ENCODE measurements at places on chromosomes 4 and X.

DNA sequence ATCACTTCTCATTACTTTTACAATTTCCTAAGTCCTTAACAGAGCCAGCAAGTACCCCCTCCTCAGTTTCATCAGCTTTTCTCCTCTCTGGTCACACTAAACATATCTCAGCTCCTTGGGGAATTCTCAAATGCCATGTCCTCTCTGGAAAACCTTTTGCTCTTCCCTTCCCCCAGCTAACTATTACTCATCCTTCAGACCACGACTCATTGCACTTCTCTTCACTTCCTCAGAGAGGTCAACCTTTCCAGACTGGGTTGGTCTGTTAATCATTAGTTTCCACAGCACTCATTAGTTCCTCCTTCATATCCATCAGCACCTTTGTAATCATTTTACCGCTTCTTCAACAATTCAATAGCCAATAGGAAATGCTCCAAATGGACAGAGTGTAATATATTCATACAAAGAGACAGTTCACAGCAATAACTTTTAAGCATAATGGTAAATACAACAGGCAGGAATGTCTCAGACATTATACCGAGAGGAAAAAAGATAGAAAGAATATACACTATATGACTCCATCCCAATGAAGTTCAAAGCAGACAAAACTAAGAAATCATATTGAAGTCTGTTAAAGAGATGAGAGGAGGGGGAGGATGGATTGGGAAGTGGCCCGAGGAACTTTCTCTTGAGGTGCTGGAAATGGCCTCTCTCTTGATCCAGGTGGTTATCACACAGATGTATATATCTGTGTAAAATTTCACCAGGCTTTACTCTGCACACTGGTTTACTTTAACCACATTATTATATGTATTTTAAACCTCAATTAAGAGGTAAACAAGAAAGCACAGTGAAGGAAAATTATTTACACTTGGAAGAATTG, 39.6 kb downstream of the DDX60L start:
- DNase-seq: no peak

DNA sequence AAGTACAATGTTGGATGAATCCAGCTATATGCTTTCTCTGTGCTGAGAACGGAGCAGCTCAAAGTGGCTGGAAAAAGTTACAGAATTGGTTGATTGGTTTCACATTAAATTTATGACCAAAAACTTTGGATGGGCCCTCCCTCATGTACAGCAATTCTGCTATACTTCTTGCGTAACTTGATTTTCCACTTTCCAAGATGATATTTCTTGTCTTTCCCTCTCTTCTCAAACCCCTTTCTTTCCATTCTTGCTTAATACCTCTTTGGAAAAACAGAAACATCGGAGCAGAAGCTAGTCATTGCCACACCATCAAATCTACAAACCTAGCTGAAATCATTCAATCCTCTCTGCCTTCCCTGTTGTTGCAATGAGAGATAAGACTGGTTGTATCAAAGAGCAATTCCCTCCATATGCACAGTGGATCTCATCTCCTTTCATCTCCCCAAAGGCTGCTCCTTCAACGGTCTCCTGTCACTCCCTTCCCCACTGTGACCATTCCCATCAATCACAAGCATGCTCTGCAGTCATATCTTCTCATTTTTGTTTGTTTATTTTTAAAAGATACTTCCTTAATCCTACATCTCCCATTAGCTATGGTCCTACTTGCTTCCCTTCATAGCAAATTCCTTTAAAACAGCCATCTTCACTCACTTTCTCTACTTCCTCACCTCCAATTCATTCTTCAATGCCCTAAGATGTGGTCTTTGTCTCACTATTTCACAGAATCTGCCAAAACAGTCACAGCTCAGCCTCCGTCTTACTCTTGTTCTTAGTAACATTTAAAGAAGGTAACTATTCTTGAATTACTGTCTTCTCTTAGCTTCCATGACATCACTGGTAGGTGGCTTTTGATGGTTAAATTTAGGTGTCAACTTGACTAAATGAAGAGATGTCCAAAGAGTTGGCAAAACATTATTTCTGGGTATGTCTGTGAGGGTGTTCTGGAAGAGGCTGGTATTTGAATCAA, 145.5 kb downstream of the FAM13A start:
- no peak for DNase-seq

DNA sequence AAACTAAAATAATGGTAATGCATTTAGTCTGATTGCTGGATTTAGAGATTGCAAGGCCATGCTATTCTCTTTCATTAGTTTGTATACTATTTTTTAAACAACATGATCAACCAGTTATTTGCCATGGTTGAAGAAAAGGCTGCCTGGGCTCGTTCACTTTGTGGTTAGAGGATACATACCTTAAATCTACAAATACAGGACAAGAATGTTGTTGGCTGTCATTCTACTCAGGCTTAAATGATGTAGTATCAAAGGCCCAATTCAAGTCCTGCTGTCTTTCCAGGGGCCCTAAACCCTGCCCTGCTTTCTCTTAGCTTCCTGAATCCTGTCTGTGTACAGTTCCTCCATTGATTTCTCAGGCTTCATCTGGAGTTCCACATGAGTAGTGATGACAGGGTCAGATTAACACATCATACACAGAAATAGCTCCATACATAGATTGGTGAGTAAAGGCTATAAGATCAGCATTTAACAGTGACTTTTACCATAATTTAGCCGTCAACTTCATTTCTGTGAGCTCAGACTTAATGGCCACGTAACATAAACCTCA, 114.9 kb upstream of the GPRIN3 start:
- DNase-seq: no peak

- DNase-seq: no peak
These were observed 5.7 kb downstream of the TCEANC start for GRCh38 chrX:13658602-13659001.

GRCh38 chr4:2954358-2955185, 8.6 kb downstream of the NOP14 start:
- DNase-seq: peak; percentile 86

GRCh38 chr4:100189820-100190642, at the start of gene DDIT4L:
TSS of gene DDIT4L (minus strand) at chr4:100190468. CDS start at chr4:100189983, 485 bp downstream.
- DNase-seq: no peak

DNA sequence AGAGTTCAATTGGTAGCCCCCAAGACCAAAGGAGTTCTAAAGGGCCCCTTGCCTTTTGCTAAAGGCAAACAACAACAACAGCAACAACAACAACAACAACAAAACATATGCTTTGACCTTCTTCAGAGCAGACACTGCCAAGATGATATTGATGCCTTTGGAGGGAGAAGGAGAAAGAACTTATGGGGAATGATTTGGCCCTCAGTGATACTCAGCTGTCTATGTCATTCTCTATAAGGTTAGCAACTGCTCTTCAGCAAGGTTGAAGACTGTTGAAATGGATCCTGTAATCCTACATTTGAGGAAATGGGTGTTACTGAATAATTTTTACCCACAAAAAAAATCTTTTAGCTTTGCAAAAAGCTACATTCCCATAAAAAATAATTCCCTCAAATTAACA, 72.5 kb downstream of the PRPS1 start:
- DNase-seq: no peak

DNA sequence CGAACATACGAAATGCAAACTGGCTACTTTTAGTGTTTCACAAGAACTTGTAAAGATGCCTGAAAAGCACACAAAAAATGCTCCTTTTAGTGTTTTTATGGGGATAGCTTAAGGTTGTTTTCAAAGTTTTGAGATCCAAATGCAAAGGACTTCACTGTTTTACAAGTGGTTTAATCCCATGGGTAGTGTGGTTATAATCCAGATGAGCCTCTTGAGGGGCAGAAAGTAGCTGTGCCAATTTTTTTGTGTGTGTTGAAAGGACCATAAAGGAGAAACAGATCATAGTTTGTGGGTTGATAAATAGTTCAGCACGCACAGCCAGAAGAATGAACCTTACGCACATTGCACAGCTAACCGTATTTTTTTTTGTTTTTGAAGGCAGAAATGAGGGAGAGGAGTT, 126.9 kb upstream of the GIMD1 start:
- DNase-seq: no peak

DNA sequence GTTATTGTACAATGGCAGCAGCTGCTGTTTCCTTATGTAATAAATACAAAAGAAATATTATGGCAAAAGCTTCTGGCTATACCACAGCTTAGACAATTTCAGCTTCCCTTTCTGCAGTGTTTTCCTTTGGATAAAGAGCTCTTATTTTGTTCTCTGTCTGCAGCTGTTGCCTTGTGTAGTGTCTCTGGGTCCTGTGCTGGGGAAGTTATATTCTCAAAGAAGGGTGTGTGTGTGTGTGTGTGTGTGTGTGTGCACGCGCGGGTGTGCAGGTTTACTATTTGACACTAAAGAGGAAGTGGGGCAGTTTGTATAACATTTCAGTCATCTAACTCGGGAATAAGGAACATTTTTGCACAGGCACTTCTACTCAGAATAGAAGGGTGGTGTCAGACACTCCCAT, 83.6 kb downstream of the REPS2 start:
- no peak for DNase-seq

DNA sequence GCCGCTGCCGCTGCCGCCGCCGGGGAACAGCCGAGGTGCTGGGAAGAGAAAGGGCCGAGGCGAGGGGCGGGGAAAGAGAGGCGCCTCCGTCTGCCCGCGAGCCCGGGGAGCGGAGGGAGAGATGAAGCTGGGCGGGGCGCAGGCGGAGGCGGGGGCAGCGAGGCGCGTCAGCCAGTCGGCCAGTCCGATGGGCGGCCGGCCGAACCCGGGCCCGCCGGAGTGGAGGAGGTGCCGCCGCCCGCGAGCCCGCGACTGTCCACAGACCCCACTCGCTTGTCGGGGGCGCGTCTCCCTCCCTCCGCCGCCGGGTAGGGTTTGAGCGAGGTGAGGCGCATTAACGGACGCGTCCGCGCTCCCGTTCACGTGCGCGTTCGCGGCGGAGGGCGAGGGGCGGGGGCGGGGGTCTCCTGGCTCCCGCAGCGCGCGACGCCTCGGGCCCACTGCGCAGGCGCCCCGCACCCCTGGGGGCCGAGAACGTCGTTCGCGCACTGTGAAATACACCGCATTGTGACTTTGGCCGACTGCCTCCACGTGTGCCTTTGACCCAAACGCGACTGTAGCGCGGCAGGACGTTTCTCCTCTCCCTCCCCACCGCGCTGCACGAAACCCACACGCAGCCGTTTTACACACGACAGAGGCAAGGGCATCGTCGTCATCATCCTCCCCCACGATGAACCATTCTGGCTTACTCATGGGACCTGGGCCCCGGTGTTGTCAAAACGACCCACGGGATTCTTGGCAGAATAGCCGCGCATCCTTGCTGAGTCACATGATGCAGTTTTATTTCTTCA, at the start of gene NUDT11:
Gene NUDT11, minus strand, starts transcription at position 92 of the 791 bp plus-strand sequence. CDS start 148 bp downstream, outside the sequence.
- DNase-seq: peak; percentile 68

- DNase-seq: peak; percentile 31
These were observed 1.1 kb upstream of the TLR3 start for GRCh38 chr4:186067757-186068385.

- DNase-seq: no peak
These were observed 177.2 kb downstream of the AMELX start for GRCh38 chrX:11470250-11470974.

- no peak for DNase-seq
These were observed 5.1 kb upstream of the MTHFD2L start for GRCh38 chr4:74152836-74153235.

GRCh38 chrX:18761750-18762149, 54.3 kb downstream of the PPEF1 start:
- DNase-seq: no peak

GRCh38 chr4:108619372-108620100, 840 bp upstream of the RPL34 start:
- peak; percentile 51 for DNase-seq

- DNase-seq: peak; percentile 50
These were observed 2.3 kb upstream of the NR3C2 start for GRCh38 chr4:148444296-148445070.

- DNase-seq: no peak
These were observed 28.1 kb downstream of the SLC25A43 start for GRCh38 chrX:119427024-119427794.

GRCh38 chrX:11103751-11104150, 7.4 kb upstream of the HCCS start:
- no peak for DNase-seq

DNA sequence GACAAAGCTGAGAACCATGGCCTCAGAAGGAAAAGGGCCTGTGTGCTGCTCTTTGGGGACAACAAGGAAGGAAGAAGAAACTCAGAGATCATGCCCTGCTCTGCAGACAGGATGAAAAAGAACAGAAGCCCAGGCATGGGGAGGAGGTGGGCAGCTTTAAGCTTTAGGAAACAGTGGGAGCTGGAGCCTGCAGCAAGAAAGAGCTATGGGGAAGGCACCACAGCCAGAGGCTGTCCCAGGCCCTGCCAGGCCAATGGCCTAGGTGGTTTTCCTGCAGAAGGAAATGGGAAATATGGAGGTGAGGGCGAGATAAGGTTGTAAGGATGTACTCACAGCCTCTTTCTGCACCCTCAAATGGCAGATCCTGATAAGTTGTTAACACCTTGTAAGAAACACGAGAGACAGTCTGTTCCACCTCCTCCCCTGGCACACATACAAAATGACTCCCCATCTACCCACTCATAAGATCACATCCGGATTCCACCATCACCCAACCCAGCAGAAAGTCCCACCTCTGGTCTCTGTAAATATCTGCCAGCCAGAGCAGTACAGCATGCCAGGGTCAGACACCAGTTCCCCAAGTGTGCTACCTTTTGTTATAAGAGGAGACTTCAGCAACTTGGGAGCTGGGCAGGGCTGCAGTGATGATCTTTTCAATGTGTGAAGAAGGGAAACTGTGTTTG, 105.2 kb downstream of the RTL5 start:
- peak; percentile 14 for DNase-seq

GRCh38 chrX:329291-329910, 10.8 kb upstream of the GTPBP6 start:
- DNase-seq: no peak

- DNase-seq: no peak
These were observed 40.7 kb downstream of the TEC start for GRCh38 chr4:48228949-48229348.

GRCh38 chrX:103330681-103331288, 746 bp downstream of the TCEAL7 start:
- DNase-seq: no peak

GRCh38 chr4:26173619-26174018, 147.2 kb upstream of the RBPJ start:
- no peak for DNase-seq

GRCh38 chrX:136261321-136261720, 10.1 kb upstream of the MAP7D3 start:
- DNase-seq: no peak

- DNase-seq: no peak
These were observed 65.2 kb downstream of the SLC4A4 start for GRCh38 chr4:71404049-71404448.

GRCh38 chrX:70172221-70172620, 5.1 kb upstream of the DGAT2L6 start:
- no peak for DNase-seq

GRCh38 chr4:108694423-108694822, 44.0 kb downstream of the OSTC start:
- no peak for DNase-seq

DNA sequence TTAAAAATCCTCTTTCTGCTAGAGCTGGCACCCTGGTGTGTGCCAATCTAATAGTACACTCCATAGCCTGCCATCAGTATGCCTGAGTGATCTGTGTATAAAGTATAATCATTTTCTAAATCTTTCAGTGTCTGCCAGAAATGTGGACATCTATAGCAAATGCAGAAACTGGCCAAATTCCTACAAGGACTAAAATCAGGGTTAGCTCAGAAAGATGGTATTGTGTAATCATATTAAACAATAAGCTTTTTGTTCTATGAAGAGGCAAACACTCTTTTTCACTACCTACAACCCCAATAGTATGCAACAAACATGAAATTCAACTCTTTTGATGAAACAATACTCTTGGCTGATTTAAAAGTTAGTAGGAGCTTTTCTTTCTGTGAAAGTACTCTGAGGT, 7.7 kb upstream of the TXLNG start:
- no peak for DNase-seq

GRCh38 chr4:108159845-108160244, 8.9 kb downstream of the LEF1 start:
- no peak for DNase-seq

All from activated T-cell treated with anti-CD3 and anti-CD28 coated beads, Interleukin-2, amount 50 U/mL, for 72 hours (primary cell).